ENCODE measurements at places on chromosomes 4 and X.

GRCh38 chrX:131918839-131919238 lies 104.3 kb upstream of the STK26 start:
- peak; percentile 21 for DNase-seq

DNA sequence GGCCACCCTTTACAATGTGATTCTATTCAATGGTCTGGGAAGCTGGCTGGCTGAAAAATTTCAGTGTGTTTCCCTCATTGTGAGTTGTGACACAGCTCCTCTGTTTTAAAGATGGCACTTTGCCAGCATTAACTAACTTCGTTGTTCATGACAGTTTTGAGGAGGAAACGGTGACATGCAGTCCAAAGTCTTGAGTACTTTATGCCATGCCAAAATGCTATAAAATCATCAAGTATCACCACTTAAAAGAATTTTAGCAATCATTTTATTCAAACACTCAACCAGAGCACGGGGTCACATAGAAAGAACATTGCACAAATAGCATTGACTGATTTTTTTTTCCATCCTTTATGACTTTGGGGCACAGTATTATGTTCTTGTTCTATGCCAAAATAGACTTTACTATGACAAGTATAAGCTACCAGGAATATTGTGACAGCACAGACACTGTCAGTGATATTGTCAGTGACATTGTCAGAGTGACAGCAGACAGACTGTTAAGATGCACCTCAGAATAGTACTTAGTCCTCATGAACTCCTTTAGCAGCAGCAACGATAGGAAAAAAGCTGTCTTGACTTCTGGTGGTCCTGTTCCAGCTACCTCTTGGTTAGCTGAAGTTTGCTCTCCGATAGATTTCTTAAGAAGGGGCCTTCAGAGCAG lies 46.7 kb downstream of the CXCL13 start:
- no peak for DNase-seq

GRCh38 chr4:79495447-79495846 lies 87.4 kb upstream of the GK2 start:
- DNase-seq: no peak

DNA sequence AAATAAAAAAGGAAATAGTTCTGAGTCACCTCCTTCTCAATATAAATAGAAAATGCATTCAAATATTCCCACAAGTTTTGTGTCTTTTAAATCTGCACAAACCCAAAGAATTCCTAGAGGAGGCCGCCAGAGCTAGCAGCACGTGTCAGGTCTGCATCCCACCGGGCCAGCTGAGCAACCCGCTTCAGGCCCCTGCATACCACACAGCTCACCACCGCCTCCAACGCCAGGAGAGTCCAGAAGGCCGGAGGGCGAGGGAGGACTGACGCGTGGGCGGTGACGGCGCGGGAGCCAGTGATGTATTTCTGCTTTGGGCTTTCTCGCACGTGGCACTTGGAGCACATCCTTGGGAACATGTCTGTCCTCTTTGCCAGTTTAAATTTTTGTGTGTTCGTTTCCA lies 61.9 kb upstream of the CLDN34 start:
- no peak for DNase-seq

- DNase-seq: no peak
Measured at GRCh38 chrX:70669120-70669519, 224.5 kb downstream of the DLG3 start.

DNA sequence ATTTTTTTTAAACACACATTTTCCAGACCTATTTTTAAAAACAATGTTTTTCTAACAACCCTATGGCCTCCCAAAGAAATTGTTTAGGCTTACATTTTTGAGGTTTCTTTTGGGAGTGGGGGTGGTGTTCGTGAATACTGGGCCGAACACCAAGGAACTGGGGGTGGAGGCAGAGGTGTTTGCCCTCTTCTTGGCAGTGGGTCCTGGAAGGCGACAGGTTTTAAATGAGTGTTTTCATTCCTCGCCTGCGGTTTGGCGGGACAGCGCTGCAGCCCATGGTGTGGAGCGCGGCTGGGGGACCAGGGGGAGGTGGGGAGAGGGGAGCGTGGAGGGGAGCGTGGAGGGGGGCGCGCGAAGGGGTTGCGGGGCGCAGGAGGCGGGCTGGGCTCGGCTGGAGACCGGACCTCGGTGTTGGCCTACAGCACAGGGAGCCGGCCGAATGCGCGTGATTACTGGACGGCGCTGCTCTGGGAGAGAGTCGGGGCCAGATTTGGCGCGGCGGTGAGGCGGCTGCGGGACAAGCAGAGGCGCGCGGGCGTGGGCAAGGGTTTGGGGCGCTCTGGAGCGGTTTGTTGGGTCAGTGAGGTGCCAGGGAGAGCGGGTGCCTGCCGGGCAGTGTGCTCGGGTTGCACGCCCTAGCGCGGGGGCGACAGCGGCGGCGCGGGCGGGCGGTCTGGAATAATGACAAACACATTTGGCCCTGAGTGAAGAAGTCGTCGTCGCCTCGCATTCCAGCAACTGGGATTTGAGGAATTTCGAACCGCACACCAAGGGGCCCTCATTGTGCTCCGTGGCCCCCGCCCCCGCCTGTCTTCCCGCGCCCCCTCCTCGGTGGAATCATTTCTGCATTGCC lies 764 bp downstream of the PDGFRA start:
- no peak for DNase-seq

GRCh38 chr4:149885896-149886295 lies 70.3 kb upstream of the IQCM start:
- no peak for DNase-seq

- no peak for DNase-seq
Measured at GRCh38 chr4:5416637-5417036, 291.7 kb downstream of the EVC2 start.

- DNase-seq: no peak
Measured at GRCh38 chr4:178205826-178206225, 763.6 kb upstream of the AGA start.

GRCh38 chr4:158169931-158170690 lies 2.7 kb downstream of the GASK1B start:
- no peak for DNase-seq

GRCh38 chr4:18524667-18525066 lies 503.1 kb upstream of the LCORL start:
- DNase-seq: no peak

GRCh38 chrX:98459669-98460068 lies 1576.0 kb downstream of the RPA4 start:
- DNase-seq: no peak

GRCh38 chrX:67044029-67044653 lies 405.3 kb upstream of the EDA2R start:
- DNase-seq: no peak

DNA sequence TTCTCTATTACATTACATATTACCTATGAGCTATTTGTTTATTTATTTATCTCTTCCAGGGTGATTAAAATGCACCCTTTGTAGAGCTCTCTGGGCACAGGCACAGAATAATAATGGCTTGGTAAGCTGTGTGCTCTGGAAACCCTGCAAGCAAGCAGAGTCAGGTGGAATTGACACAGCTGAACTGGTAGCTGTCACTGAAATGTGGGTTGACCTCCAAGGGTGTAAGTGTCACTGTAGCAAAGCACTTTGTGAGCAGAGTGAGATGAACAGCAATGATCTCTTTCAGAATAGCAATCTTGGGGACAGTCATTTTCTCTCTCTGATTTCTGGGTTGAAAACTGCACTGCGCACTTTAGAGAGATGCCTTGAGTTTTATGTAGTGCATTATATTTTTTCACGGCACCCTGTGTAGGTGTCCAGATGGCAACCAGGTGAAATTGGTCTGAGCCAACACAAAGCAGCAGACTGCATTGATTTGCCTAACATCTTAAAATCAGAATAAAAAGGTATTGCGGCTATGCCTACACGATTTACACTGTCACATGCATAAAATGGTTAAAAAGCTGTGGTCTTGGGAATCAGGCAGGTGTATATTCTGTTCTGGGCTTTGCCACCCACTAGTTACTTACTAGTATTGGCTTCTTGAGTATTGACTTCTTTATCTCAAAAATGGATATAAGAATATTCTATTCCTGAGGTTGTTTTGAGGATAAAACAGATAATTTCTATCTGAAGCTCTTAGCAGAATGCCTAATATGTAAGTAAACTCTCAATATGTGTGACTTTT lies 450.3 kb downstream of the RAPGEF2 start:
- DNase-seq: no peak

DNA sequence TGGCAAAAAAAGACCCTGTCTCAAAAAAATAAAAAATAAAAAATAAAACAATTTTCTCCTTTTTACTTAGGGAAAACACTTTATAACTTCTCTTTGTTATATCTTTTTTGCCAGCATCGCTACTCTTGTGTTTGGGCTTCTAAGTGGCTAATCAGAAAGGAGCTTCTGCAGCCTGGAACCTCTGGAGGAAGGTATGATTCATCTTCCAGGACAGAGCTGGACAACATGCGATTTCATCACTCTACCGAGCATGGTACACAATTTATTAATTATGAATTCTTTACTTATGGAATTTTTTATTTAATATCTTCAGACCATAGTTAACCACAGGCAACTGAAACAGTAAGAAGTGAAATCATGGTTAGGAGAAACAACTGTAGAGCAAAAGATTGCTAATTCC lies 1254.3 kb upstream of the AGA start:
- no peak for DNase-seq

- no peak for DNase-seq
Measured at GRCh38 chr4:115873048-115873447, 759.6 kb upstream of the NDST4 start.

DNA sequence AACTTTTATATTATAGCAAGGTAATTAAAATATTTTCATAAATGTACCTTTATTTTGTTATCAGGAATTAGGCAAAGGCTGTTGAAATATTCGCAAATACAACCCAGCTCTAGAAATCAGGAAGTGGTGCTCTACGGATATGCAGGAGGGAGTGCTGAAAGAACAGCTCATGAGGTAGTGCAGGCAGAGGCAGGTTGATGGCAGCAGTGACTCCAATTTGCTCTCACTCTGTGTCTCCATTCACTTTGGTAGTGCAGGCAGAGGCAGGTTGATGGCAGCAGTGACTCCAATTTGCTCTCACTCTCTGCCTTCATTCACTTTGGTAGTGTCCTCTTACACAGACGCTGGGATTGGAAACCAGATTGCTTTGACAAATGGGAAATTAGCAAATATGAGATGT lies 277.9 kb downstream of the TRIML1 start:
- no peak for DNase-seq

GRCh38 chr4:38499101-38499500 lies 164.9 kb upstream of the KLF3 start:
- DNase-seq: no peak

DNA sequence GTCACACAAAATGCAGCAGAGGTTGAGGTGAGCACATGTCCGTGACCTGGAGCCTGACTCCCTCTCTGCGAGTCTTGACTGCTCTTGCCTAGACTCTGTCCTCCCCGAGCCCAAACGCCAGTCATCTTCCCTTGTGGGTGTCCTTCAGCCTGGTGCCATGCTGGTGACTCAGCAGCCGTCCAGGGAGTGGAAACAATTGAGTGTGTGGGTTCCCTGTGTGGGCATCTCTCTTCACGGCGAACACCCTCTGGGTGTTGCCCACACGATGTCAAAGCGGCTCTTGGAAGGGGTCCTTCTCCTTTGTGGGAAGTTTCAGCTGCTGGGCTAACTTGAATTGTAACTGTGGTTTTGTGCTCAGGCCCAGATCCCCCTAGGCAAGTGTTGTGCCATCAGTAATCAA lies 17.5 kb upstream of the MSANTD1 start:
- no peak for DNase-seq

All from activated CD4-positive, alpha-beta memory T cell treated with anti-CD3 and anti-CD28 coated beads for 36 hours (primary cell).